ENCODE measurements at places on chromosomes 5 and 9.

DNA sequence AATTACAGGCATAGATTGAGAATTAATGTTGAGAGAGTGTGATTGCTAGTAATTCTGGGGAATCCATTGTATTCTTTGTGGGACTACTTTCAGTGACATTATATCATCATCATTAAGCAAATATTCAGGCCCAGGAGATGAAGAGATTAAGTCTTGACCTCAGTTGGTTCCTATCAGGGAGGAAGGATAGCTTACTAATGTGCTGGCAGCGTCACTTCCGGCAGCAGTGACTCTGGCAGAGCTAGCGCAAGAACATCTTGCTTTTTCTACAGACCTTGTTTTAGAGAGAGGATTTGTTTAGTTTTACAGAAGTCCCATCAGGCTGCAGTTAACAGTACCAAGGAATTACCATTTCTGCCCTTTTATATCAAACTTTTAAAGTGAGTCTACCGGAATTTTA is 20.3 kb downstream of the OSTF1 start:
- DNase-seq, result no peak

GRCh38 chr5:40410964-40411635 is 268.6 kb upstream of the PTGER4 start:
- no peak for DNase-seq

DNA sequence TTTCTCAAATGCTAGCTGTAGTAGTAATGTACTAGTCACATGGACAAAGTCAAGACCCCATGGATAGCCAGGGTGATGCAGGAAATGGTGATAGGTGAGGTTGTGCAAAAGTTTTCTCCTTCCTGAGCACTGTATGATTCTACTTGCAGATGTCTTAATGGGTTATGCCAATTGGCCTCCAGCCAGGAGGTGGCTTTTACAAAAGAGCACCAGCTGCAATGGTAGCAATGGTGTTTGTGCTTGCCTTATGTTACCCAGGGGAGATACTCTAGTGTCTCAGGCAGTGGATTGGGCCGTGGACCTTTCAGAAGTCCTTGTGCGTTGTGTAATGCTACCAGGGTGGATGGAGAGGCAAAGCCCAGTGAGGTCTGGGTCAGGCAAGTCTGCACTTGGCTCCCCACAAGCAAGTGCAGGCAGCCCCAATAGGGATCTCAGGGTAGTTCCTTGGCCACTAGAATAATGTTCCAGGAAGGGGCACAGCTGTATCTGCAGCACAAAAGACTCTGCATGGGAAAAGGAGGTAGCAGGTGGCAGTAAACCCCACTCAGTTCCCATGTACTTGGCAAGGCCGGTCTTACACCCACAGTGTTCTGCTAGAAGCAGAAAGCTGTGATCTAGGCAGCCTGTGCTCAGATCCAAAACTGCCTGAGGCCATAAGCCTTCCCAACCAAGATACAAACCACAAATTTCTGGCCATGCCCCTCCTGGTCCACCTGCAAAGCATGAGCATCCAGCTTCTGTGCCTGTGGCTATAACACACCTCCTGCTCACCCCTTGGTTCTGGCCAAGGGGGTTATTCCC is 46.4 kb upstream of the EDIL3 start:
- DNase-seq, result no peak

DNA sequence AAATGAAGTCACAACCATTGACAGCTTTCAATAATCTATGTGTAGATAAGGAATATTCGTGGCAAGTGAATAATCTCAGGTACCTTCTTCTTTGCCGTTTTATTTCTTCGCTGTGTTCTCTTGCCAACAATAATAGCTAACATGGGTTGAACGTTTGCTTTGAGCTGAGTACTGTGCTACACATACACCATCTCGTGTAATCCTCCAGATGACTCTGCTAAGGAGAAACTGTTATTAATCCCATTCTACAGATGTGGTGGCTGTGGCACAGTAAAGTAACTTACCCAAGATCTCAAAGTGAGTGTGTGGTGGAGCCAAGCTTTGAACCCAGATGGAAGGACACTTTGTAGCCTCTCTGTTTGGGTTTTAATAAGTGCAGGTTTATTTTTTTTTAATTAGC is 179.7 kb downstream of the C9orf152 start:
- DNase-seq, result no peak

DNA sequence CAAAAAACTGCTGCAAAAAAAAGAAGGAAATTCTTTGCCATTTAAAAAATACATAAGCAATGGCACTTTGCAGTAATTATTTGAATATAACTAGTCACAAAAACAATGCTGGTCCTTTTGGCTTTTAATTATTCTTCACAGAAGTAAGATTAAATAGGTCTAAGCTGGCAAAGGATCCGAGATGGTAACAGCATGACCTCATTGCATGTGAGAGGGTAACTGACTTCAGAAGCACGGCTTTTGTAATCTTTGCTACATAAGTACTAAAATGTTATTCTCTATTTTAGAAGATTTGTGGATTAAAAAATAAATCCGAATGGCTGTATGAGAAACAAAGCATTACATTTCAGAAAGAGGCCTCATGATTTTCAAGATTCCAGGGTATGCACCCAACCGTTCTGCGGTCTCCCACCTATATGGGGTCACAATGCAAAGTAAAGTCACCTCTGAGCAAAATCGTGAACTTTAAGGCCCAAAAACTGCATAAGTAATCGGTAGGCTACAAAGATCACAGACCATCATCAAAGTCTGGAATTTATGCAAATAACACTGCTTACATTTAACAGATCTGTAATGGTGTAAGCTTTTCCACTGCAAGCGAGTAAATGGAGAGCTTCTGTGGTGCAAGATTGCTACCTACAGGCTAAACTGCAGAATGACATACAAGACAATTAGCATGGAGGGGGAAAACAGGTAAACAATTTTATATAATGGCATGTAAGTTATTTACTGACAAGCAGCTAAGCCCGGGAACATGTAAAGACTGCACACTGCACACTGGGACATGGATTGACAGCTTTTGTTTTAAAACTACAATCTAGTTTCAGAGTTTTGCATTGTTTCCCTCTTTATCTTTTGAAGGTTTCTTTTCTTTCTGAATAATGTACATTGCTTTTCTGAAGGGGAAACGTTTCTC is 231.6 kb downstream of the SLF1 start:
- peak; percentile 40 for DNase-seq

GRCh38 chr5:56142614-56143372 is 90.3 kb downstream of the ANKRD55 start:
- DNase-seq, result peak; percentile 64

DNA sequence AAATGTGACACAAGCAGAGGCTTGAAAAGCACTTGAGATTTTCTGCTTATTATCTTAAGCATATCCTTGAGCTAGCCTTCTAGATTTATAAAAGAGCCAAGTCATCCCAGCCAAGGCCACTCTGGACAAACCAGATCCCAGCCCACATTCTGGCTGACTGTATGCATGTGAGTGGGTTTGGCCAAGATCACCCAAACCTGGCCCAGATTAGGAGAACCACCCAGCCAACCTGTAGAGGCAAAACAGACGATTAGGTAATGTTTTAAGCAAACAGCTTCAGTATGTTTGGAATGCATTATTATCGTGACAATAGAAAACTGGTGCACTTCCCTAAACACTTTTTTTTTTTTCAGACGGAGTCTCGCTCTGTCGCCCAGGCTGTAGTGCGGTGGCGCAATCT is 151.9 kb downstream of the SPATA31D1 start:
- no peak for DNase-seq

DNA sequence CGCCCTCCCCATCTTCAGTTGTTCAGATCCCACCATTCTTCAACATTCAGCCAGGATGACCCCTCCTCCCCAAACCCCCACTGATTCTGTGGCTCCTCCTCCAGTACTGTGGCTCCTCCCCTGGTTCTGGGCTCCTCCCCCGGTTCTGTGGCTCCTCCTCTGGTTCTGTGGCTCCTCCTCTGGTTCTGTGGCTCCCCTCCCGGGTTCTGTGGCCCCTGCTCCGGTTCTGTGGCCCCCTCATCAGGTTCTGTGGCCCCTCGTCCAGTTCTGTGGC is 32.8 kb downstream of the C5orf15 start:
- DNase-seq, result no peak
